ENCODE measurements at places on chromosomes 13 and 19. TPM values are rescaled to one million over a fixed set of nuclear protein-coding genes. Genes with fewer than 3 reads are reported as not detected.

DNA sequence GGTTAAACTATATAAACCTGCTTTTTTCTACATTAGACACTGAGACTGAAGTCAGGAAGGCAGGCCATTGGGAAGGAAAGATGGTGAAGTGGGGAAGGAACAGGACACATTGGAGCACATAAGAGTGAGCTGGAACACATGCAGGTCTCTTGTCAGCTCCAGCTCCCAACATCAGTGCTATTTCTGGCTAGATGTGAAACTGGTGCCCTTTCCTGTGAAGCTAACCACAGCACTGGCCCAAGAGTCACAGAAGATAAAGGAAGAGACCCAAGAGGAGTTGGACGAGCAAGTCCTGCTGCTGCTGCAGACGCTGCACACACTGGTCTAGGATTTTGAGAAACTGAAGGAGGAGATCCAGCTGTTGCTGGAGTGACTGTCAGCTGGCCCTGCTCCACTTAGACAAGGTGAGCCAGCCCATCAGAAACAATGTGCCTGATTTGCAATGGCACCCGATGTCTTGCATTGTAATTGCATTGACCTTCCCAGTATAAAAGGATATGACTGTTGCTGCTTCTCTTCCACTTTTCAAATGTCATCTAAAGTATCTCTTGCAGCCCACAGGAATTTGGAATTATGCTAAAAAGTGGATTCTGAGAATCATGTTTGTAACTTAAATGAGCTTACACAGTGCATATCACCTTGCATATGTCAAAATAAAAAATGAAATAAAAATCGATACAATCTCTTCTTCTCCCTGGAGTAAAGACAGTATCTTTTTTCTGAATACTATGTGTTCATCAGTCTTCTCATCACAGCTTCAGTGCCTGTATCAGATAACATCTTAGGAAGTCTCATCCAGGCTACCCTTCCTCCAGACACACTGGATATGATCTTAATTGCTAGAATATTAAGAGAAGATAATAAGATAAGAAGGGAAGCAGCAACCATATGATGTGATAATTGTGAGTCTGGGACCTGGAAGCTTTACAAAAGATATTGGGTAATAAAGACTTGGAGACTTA, 230.7 kb upstream of the SPRY2 start:
- no peaks in the 10 kb centered on the region for H3K4me1 ChIP-seq
- no peaks in the 10 kb centered on the region for H3K27me3 ChIP-seq
- H3K27ac ChIP-seq: no peak overlapping the region

DNA sequence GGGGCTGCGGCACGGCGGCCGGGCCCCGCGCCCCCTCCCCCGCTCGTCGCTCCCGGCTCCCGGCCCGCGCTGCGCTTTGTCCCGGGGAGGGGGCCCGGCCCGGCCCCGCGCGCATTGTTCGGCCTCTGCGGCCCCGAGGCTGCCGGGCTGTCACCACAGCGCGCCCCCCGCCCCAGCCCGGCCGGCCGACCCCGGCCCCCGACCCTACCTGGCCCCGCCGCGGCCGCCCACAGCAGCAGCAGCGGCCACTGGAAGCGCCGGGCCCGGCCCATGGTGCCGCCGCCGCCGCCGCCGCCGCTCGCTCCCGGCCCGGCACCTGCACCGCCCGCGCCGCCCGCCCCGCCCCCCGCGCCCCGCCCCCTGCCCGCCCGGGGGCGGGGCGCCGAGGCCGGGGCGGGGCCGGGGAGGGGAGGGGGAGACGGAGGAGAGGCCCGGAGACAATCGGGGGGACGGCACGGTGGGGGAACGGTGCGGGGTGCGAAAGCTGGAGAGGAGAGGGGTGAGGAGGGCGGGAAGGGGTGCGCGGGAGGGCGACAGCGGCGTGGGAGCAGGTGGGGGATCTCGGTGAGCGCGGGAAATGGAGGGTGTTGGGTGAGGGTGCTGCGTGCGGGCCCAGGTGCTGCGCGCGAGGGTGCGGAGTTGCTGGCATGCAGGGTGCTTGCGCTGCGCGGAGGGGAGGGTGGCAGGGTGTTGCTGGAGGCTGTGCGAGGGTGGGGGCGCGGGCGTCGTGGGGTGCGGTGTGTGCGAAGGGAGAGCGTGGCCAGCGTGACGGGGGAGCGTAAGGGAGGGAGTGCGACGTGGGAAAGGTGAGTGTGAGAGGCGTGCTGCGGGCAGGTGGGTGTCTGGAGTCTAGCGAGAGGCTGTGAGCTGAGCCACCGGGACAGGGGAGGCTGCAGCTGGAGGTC, at the start of gene CADM4:
CADM4 (minus strand) TSS at position 332 of the 905 bp plus-strand sequence; CDS start at position 272, 60 bp downstream.
- no peaks in the 10 kb centered on the region for H3K36me3 ChIP-seq
- H3K27ac ChIP-seq: no peak within 1 kb of the TSS
- H3K4me3 ChIP-seq: peak within 1 kb of the TSS; percentile 61
- DNase-seq: no peak
- H3K27me3 ChIP-seq: no peaks in the 10 kb centered on the region
- no peaks in the 10 kb centered on the region for H3K4me1 ChIP-seq

DNA sequence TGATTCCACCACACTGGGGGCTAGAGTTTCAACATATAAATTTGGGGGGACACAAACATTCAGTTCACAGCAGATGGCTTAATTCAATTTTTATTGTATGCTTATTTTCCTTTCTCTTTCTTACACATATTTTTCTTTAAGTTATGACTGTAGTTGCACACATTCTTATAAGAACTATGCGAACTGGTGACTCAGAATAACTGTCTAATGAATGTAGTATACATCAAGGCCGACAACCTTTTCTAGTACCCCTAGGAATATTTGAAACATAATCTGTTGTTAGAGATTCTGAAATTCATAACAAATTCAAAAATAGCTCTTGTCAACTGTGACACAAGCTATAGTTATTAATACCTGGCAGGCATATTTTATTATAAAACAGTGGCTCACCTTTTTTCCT, 695.6 kb downstream of the PCDH9 start:
- H3K27me3 ChIP-seq: no peaks in the 10 kb centered on the region
- no peaks in the 10 kb centered on the region for H3K4me1 ChIP-seq
- no peak for DNase-seq
- H3K36me3 ChIP-seq: no peaks in the 10 kb centered on the region

- no peaks in the 10 kb centered on the region for H3K27me3 ChIP-seq
- peak overlapping the region; percentile 99 for H3K27ac ChIP-seq
- H3K4me3 ChIP-seq: peak overlapping the region; percentile 93
These were observed 6.8 kb downstream of the ZC3H4 start for GRCh38 chr19:47106821-47107201.

The PGPEP1 gene
- total RNA-seq: 11.4 TPM

The CYSLTR2 gene
- not detected for total RNA-seq

The CACNG8 gene
- 0.15 TPM for total RNA-seq

DNA sequence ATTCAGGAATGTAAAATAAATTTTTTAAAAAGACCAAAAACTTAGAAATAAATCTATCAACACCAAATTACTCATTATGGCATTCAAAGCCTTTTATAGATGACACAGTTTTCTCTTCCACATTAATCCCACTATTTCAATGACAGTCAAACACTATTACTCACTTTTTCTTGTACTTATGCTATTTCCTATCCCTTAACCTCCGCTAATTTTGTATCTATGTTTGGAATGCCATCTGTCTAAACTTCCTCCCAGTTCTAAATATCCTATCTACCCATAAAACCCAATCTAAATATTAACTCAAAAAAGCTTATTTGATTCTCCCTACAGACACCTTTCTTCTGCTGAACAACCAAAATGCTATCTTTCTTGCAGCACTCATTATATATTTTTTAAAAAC, 203.5 kb downstream of the ENOX1 start:
- H3K27me3 ChIP-seq: no peaks in the 10 kb centered on the region
- no peaks in the 10 kb centered on the region for H3K4me1 ChIP-seq
- H3K27ac ChIP-seq: no peak overlapping the region
- H3K4me3 ChIP-seq: no peak overlapping the region
- no peaks in the 10 kb centered on the region for H3K36me3 ChIP-seq
- DNase-seq: no peak

DNA sequence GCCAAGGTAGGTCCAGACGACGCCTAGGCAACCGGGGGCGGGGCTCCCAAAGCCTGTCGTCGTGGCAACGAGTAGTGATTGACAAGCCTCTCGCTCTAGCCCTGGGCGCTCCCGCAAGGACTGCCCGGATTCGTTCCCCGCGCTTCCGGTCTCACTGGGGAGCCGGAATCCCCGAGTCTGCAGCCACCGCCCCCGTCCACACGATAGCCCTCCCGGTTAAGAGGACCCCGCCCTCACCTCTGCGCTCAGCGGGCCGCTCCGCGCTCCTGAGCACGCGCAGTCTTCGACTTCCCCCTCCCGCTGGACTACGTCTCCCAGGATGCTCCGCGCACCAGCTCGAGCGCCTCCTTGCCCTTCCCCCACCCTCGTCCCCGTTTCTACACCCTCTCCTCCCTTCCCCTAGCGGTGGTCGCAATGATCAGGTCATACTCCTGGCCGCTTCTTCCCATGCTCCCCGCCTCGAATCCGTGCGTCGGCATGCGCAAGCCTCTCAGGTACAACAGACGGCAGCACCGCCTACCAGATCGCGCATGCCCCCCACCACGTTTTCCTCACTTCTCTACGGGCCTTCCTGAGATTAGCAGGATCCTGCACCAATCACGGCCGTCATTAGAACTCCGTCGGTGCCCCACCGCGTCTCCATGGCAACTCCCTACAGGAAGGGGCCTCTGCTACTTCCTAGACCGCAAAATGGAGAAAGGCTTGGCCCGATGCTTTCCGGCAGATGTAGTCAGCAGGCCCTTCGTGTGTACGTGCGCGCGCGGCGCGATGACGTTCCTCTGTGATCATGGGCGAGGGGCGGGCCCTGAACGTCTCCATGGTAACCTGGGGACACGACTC, at the start of gene MZF1:
MZF1 (minus strand) TSS at position 518 of the 840 bp plus-strand sequence. CDS start 1,946 bp downstream, outside the sequence.
- peak within 1 kb of the TSS; percentile 91 for H3K27ac ChIP-seq
- H3K36me3 ChIP-seq: no peaks in the 10 kb centered on the region
- H3K27me3 ChIP-seq: no peaks in the 10 kb centered on the region
- peak within 1 kb of the TSS; percentile 76 for H3K4me3 ChIP-seq
- H3K4me1 ChIP-seq: peaks cover 23% of the 10 kb centered on the region
- DNase-seq: peak; percentile 100

The KLK8 gene
- total RNA-seq: not detected

The SMIM24 gene
- 0.69 TPM for total RNA-seq

The SPRY2 gene
- total RNA-seq: 19.0 TPM

- no peak overlapping the region for H3K27ac ChIP-seq
- H3K36me3 ChIP-seq: peaks cover 25% of the 10 kb centered on the region
- no peaks in the 10 kb centered on the region for H3K27me3 ChIP-seq
- DNase-seq: no peak
- H3K4me3 ChIP-seq: no peak overlapping the region
- H3K4me1 ChIP-seq: no peaks in the 10 kb centered on the region
These were observed 1.1 kb upstream of the KCNJ14 start for GRCh38 chr19:48454150-48454730.

The PLIN5 gene
- total RNA-seq: 3.3 TPM

DNA sequence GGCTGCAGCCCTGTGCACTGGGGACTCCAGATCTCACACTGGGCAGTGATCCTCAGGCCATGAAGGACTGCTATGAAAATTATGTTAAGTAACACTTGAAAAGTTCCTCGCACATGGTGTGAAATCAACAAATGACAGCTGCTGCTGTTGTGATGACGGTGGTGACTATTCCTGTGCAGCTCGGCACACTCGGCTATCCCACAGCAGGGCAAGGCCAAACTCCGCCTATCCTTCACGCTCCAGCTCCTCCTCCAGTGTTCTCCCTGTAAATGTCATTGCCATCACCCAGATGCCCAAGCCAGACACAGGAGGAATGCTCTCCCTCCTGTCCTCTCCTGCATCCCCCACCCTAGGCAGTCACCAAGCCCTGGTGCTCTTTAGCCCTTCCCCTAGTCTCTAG, 31.3 kb downstream of the GRIK5 start:
- H3K27me3 ChIP-seq: no peaks in the 10 kb centered on the region
- no peaks in the 10 kb centered on the region for H3K36me3 ChIP-seq
- no peak for DNase-seq
- H3K27ac ChIP-seq: no peak overlapping the region
- H3K4me1 ChIP-seq: no peaks in the 10 kb centered on the region

DNA sequence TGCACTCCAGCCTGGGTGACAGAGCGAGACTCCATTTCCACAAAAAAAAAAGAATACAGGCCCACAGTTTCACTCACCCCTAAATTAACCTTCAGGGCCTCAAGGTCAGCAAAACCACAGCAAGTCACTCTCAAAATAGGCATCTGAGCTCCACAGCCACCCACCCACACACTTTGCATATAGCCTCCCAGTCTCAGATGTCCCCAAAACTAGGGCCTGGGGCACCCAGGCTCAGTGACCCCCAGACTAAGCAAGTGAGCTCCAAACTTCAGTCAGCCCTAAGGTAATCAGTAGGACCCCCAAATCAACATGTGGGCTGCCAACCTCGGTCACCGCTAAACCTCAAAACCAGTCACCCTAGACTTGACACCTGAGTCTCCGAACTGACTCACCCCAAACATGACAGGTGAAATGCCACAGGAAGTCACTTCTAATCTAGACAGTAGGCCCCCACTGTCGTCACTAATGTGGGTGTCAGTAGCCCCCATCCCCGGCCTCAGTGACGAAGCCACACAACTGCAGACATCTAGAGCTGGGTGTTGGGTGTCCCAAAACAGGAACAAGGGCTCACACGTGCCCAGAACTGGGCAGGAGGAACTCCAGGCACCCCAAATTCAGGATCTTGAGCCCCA, 13.9 kb downstream of the RABAC1 start:
- no peak overlapping the region for H3K4me3 ChIP-seq
- no peaks in the 10 kb centered on the region for H3K4me1 ChIP-seq
- no peaks in the 10 kb centered on the region for H3K36me3 ChIP-seq
- no peaks in the 10 kb centered on the region for H3K27me3 ChIP-seq
- H3K27ac ChIP-seq: no peak overlapping the region

DNA sequence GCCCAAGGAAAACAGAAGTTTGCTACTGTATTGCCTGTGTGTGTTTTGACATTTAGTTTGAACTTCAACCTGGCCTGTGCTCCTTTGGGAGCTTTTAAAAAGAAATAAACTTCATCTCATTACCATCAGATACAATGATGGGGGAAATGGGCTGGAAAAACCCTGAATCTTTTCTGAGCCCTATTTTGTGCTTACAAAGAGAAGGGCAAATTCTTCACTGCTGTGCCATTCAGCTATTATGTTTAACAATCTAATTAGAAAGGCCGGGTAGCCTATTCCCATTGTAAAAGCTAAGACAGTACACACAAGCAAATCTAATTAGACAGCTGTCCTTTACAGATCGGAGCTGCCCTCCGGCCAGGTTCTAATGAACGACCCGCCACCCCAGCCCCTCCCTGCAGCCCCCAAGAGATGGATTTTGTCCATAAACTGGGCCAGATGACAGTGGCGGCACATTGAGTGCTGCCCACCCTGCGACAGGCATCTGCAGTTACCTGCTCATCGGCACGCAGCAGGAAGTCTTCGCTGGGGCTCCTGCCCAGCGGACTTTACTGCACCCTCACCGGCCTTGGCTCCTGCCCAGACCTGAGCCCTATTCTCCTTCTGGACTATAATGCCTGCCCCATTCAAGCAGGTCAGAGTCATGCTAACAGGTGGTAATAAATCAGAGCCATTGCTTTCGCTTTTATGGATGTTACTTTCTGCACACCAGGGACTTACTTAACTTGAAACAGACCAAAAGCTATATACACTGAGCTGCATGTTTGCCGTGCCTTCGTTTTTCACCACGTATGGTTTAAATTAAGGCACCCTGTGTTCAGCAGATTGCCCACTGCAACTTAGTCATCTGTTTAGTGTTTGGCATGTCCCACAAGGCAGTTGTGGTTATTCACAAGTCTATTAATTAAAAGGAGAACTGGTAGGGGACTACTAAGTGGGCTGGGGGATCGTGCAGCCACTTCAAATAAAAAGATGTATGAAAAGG, 549.6 kb downstream of the FGF9 start:
- H3K4me3 ChIP-seq: no peak overlapping the region
- H3K36me3 ChIP-seq: no peaks in the 10 kb centered on the region
- no peaks in the 10 kb centered on the region for H3K4me1 ChIP-seq
- H3K27ac ChIP-seq: no peak overlapping the region
- DNase-seq: no peak

Data from PC-3 (cell line).